ENCODE measurements at places on chromosomes 7 and 10. TPM values are rescaled to one million over a fixed set of nuclear protein-coding genes. Genes with fewer than 3 reads are reported as not detected.

CPN1 gene
- total RNA-seq = not detected

EPHA1 gene
- not detected for total RNA-seq

BMPER gene
- not detected for total RNA-seq

ZSCAN25 gene
- total RNA-seq = 23.4 TPM

EN2 gene
- total RNA-seq = 7.2 TPM

PRXL2A gene
- total RNA-seq = 161 TPM

MMP21 gene
- total RNA-seq = not detected

RET gene
- 2.5 TPM for total RNA-seq

- DNase-seq = no peak
These were observed 216.0 kb downstream of the KCNMA1 start for GRCh38 chr10:77421591-77421990.

- DNase-seq = no peak
These were observed 1.9 kb upstream of the NDUFB2 start for GRCh38 chr7:140694592-140694991.

GRCh38 chr10:95756041-95756761 is at the start of gene ENTPD1:
ENTPD1 (plus strand) TSS chr10:95756163; CDS start chr10:95756240, 77 bp downstream.
- no peak for DNase-seq

- peak; percentile 28 for DNase-seq
These were observed 730 bp downstream of the LARP4B start for GRCh38 chr10:930625-931325.

DNA sequence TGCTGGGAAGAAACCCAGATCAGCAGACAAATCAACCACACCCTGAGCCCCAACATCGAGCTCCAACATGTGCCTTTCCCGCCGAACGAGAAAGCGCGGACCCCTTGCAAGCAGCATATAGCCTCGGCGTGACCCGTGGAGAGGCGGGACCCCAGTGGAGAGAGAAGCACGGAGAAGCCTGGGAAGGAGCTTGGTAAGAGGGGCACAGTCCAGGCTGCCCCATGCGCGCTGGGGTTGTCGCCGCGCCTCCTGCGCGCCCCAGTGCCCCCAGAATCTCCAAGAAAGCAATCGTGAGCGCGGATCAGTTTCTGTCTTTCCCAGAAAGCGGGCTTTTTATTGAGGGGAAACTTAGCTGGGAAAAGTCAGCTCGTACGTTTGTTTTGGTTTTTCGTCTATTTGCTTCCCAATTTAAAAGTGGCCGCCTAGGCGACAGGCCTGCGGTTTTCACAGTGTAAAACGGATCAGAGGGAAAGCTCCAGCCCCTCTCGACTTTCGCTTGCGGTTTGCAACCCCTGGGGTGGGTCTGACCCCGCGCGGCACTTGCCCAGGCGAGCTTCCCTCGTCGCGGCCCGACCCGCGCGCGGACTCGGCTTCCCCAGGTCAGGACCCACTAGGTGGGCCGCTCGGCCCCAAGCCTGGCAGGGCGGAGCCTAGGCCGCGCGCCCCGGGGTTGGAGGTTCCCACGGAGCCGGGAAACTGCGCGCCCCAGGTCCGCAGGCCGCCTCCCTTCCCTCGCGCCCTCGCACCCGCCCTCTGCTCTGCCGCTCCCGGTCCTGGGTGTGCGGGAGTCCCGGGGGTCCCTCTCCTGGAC is 31.1 kb downstream of the SKIDA1 start:
- no peak for DNase-seq

DNA sequence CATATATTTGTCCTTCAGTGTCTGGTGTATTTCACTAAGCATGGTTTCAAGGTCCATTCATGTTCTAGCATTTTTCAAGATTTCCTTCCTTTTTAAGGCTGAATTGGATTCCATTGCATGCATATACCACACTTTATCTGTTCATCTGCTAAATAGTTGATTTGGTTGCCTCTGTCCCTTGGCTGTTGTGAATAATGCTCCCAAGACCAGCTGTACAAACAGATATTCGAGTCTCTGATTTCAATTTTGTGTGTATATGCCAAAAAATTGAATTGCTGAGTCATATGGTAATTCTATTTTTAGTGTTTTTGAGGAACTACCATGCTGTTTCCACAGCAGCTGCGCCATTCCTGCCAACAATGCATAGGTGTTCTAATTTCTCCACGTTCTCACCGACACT is 216.4 kb downstream of the NRG3 start:
- no peak for DNase-seq
